ENCODE measurements at places on chromosomes 1 and 21. TPM values are rescaled to one million over a fixed set of nuclear protein-coding genes. Genes with fewer than 3 reads are reported as not detected.
A peak's percentile ranks its signal among the peaks of the same experiment; 100 is the strongest.

DNA sequence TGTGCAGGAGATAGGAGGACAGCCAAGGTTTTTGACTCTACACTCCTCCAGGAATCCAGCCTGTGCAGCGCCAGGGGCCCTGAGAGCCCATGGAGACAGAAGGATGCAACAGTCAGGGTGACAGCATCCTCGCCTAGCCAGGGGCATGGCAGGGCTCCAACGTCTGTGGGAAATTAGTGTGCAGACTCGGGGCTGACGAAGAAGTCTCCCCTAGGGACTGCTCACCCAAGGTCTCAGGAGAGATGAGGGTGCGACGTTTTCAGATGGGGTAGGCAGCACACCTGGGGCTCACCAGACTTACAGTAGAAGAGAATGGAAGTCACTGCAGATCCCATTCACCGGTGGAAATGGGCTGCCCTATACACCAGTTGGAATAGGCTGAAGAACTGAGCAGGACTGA lies 241.7 kb downstream of the SETD4 start:
- no peak overlapping the region for H3K4me3 ChIP-seq
- no peak overlapping the region for H3K27ac ChIP-seq
- H3K4me1 ChIP-seq, result no peaks in the 10 kb centered on the region
- H3K36me3 ChIP-seq, result no peaks in the 10 kb centered on the region
- no peaks in the 10 kb centered on the region for H3K27me3 ChIP-seq

The OR10X1 gene
- not detected for polyA plus RNA-seq

- no peaks in the 10 kb centered on the region for H3K36me3 ChIP-seq
- peak; percentile 80 for DNase-seq
- no peak overlapping the region for H3K4me3 ChIP-seq
- no peaks in the 10 kb centered on the region for H3K27me3 ChIP-seq
Measured at GRCh38 chr1:46171871-46172270, 3.0 kb upstream of the TSPAN1 start.

- peaks cover 2% of the 10 kb centered on the region for H3K27me3 ChIP-seq
Measured at GRCh38 chr1:27522432-27523336, 32.7 kb upstream of the WASF2 start.

The LCE2A gene
- polyA plus RNA-seq, result not detected

GRCh38 chr1:236201786-236202185 lies 59.4 kb downstream of the GPR137B start:
- peaks cover 27% of the 10 kb centered on the region for H3K36me3 ChIP-seq
- no peak overlapping the region for H3K4me3 ChIP-seq
- H3K27ac ChIP-seq, result no peak overlapping the region
- H3K27me3 ChIP-seq, result no peaks in the 10 kb centered on the region
- H3K4me1 ChIP-seq, result no peaks in the 10 kb centered on the region
- no peak for DNase-seq

DNA sequence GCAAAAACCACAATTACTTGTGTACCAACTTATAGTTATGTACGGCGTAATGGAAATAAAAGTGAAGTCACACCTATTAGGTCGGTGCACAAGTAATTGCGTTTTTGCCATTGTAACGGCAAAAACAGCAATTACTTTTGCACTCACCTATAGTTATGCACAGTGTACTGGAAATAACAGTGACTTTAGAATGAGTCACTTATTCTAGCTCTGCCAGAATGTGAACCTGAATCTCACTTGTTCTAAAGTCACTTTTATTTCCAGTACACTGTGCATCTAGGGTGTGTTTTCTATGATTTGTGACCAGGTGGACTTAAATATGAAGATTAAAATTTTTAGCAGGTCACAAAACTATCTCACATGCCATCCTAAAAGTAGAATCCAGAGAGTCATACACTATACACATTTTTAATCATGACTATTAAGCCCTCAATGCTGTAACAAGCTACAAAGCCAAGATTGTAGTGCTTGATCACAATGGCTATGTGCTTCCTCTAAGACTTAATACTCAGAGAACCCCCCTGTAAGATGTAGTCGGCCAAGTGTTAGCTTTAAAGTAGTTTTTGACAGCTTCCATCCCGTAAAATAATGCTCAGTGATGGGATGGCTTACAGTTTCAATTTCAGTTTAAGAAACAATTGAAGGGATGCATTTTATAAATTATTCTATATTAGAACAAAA lies 218.8 kb downstream of the NEGR1 start:
- H3K27ac ChIP-seq, result no peak overlapping the region
- H3K4me3 ChIP-seq, result no peak overlapping the region
- H3K27me3 ChIP-seq, result no peaks in the 10 kb centered on the region
- H3K36me3 ChIP-seq, result no peaks in the 10 kb centered on the region

DNA sequence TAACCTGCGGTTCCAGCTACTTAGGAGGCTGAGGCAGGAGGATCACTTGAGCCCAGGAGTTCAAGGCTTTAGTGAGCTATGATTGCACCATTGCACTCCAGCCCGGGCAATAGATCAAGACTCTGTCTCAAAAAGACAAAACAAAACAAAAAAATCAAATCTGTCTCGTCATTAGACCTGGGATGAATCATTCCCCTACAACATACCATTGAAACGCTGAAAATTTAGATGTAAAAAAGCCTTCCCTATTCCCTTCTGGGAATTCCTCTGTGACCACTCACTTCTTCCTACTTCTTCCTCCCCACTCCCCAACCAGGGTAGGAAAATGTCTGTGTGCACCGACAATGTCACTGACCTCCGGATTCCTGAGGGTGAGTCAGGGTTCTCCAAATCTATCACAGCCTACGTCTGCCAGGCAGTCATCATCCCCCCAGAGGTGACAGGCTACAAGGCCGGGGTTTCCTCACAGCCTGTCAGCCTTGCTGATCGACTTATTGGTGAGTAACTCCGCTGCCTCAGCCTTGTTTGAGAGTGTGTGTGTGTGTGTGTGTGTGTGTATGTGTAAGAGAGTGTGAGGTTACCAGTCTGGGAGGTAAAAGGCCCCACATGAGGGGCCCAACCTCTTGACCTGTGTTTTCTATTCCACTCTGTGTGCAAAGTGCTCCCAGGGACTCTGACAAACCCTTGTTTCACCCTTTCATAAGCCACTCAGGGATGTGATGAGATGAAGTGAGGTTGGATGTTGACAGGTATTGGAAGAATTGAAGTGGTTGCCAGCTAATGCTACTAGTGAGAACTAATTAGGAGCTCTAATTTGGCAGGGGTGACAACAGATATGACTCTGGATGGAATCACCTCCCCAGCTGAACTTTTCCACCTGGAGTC lies 16.3 kb upstream of the SARS1 start:
- H3K4me3 ChIP-seq, result no peak overlapping the region
- peak overlapping the region; percentile 53 for H3K27ac ChIP-seq
- no peaks in the 10 kb centered on the region for H3K36me3 ChIP-seq

DNA sequence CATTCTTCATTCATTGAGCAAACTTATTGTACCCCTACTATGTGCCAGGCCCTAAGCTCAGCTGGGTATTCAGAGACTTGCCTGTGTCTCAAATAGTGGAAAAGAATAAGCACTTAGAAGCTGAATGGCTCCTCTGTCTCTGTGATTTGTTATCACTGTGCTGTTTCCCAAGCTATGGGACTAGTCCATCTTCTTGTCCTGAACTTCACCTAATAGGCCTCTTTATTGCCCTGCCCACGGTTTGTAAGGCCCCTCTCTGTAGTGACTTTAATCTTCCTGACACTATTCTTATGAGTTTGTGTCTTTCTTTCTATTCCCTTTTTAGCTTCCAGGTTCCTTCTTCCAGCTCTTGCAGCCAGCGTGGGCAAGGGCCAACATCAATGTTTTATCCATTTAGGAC lies 85.4 kb upstream of the LPGAT1 start:
- no peaks in the 10 kb centered on the region for H3K27me3 ChIP-seq
- no peaks in the 10 kb centered on the region for H3K36me3 ChIP-seq
- no peak overlapping the region for H3K4me3 ChIP-seq
- no peak overlapping the region for H3K27ac ChIP-seq

The ASCL5 gene
- polyA plus RNA-seq, result 0.25 TPM

DNA sequence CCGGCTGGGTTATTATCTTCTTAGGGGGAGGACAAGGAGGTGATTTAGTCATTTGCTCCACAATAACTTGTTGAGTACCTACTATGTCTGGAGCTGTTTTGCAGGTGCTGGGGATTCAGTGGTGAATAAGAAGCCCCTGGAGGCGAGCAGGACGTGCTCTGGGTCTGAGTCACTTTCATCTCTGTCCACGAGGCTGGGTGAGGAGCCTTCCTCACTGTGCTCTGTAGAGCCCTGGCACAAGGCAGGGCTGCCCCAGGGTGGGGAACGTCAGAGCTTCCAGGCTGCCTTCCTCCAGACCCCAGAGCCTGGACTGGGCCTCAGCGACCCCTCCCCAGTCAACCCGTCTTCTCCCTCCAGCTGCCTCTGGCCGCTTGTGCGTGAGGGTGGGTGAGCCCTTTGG lies 2.5 kb upstream of the PADI6 start:
- no peak overlapping the region for H3K4me3 ChIP-seq
- DNase-seq, result no peak
- H3K27me3 ChIP-seq, result no peaks in the 10 kb centered on the region

The CFAP107 gene
- 2.8 TPM for polyA plus RNA-seq

The MPZ gene
- 2.9 TPM for polyA plus RNA-seq

DNA sequence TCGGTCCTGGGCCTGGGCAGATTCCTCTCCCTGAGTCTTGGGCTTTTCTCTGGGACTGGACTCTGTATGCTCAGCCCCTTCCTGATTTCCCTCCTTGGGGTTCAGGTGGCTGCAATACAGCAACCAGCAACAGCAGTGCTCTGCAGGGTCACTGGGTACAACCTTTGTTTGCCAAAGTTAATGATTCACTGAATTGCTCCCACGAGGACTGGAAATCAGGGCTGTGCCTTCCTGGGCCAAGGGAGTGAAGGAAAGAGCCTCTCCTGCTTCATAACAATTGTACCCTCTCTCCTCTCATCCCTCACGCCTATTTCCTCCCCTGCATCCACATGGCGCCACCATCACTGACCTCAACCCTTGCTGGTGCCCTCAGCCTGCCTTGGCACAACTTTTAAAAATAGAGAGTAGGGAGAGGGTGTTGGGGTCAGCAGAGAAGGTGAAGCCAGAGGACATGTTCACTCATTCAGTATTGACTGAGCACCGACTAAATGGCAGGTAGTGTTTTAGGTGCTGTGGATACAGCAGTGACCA lies 52.8 kb upstream of the GOLT1A start:
- no peak for DNase-seq
- H3K4me1 ChIP-seq, result peaks cover 5% of the 10 kb centered on the region
- no peaks in the 10 kb centered on the region for H3K27me3 ChIP-seq
- no peak overlapping the region for H3K4me3 ChIP-seq
- H3K27ac ChIP-seq, result no peak overlapping the region

GRCh38 chr1:42290130-42290529 lies 44.9 kb downstream of the FOXJ3 start:
- H3K36me3 ChIP-seq, result no peaks in the 10 kb centered on the region
- DNase-seq, result no peak
- H3K27me3 ChIP-seq, result no peaks in the 10 kb centered on the region
- H3K27ac ChIP-seq, result no peak overlapping the region
- H3K4me3 ChIP-seq, result no peak overlapping the region
- no peaks in the 10 kb centered on the region for H3K4me1 ChIP-seq

The DPM3 gene
- 30.7 TPM for polyA plus RNA-seq

Measured in left lung (tissue), 14 donors.